CD4-positive, alpha-beta T cell treated with Interleukin-2 at 100 ng/mL for 4 hours (primary cell): ENCODE measurements at places on chromosomes 1 and 21.
A peak's percentile ranks its signal among the peaks of the same experiment; 100 is the strongest.

DNA sequence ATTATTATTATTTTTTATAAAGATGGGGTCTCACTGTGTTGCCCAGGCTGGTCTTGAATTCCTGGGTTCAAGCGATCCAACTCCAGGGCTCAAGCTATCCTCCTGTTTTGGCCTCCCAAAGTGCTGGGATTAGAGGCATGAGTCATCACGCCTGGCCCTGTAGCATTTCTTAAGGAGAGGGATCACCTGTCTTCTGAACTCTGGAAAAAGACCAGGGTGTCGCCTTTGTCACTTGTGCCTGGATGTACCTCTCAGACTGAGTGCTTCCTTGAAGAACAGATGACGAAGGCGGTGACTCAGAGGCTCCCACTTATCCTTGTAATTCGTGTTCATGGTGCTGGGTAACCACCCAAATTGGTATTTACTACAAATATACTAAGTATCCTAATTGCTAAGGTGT lies 2.4 kb upstream of the CGN start:
- no peak for DNase-seq

DNA sequence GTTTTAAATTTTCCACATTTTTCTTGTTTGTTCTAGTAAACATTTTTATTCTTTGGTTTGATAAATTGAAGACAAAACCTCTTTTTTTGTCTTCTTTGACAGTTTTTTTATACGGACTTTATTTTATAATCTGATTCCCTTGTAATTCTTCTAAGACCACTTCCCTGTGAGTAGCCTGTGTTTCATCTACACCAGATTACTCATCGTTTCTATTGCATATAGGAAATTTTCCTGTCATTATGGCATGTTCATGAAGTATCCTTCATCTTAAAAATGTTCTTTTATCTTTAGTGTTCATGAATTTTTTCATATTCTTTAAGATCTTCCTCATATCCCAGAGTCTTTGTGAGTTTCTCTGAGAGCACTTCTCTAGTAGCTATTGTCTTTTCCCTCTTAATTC lies 109.8 kb downstream of the USP25 start:
- no peak for DNase-seq

- no peak for DNase-seq
Measured at GRCh38 chr1:22245726-22246125, 102.8 kb upstream of the WNT4 start.

GRCh38 chr1:9253453-9254105 lies 19.0 kb downstream of the H6PD start:
- no peak for DNase-seq

DNA sequence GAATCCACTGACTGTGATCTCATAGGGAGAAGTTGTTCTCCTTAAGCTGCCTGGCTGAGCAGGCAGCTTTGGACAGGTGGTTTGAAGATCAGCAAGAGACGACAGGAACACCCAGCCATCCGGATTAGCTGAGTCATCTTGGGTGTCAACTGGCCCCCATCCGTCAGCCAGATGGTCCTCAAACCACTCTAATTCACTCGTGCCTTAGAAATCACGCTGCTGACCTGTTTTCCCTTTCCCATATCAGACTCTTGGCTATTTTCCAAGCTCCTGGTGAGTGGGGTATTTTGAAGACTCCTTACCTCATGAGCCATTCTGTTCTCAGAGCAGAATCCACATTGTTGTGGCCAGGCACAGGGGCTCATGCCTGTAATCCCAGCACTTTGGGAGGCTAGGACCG lies 149.1 kb upstream of the L1TD1 start:
- no peak for DNase-seq

GRCh38 chr1:87647430-87648177 lies 318.9 kb downstream of the LMO4 start:
- DNase-seq = no peak

GRCh38 chr21:39612233-39613040 lies at the start of gene B3GALT5:
B3GALT5 (plus strand) TSS chr21:39612940; CDS start chr21:39660560, 47,620 bp downstream.
- DNase-seq = no peak

GRCh38 chr1:96978901-96979300 lies 257.3 kb downstream of the PTBP2 start:
- no peak for DNase-seq

GRCh38 chr1:22388671-22389450 lies 62.8 kb upstream of the ZBTB40 start:
- DNase-seq = no peak

GRCh38 chr1:212621043-212621948 lies 12.7 kb downstream of the ATF3 start:
- DNase-seq = no peak

DNA sequence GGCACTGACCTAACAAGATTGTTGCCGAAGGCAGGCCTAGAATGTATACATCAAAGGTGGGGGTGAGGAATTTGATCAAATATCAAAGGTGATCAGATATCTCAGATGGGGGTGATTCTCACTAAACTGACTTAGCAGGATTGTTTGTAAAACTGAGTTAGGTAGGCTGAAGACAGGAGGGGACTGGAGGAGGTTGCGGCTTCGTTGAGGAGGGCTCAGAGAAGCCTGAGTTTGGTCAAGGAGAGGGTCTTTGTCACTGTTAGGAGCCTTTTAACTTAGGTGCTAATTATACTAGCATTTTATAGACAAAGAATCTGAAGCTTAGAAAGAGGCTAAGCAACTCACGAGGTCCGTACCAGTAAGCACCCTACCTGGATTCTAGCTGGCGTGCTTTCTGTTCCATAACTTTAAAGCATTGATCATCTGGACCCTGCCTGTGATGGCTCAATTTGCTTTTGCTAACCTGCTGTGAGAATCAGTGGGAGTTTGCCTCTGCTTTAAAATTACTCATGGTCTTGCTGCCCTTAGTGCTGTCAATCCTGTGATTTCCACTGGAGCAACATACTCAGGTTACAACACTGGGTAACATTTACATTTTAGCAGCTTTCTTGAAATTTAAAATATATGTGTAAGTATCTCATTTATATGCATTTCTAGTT lies 49.8 kb downstream of the ITSN1 start:
- no peak for DNase-seq

DNA sequence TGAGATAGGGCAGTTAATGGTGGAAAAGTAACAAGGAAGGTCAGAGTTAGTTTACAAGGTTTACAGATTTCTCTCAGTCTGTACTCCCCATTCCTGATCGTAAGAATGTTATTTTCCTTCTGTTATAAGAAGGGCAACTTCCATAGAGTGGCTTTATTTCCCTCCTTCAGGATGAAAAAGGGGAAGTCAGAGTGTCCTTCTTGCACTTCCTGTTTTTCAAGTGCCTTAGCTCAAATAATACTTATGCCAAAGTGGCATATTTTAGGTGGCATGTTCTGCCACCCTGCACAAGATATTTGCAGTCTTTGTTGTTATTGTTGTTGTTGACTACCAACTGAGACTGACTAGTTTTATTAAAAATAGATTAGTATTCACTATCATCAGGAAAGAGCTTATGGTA lies 730.7 kb upstream of the ADGRL4 start:
- no peak for DNase-seq

DNA sequence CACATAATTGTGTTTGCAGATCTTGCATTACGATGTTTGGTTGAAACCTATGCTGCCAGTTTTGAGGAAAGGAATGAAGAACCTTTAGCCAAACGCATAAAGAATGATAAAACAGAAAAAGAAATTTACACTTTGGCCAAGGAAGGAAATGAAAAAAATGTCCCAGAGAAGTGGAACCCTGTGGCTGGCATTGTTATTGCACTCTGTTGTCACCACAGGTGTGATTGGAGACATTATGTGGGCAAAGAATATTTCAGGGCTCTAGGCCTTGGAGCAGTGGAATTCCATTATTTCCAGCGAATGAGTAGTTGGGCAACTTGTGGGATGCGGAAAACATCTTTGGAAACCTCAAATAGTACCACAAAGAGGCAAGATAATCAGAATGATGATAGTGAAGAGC lies 14.9 kb downstream of the TRMT13 start:
- no peak for DNase-seq

DNA sequence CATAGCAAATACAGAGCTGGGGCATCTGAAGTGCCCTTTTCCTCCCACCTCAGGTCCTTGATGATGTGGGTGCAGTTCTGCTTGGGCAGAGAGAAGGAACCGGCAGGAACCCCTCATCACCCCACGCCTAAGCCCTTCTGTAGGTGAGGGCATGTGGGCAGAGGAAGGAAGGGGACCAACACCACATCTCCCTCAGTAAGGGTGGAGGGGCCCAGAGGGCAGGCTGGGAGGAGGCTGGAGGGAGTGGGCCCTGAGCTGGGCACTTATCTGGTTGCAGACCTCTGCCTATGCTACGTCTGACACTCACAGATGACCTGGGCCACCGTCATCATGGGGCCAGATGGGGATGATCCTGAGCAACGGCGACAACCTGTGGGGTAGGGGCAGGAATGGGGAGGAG lies 11.0 kb downstream of the ZNF687 start:
- DNase-seq = no peak

DNA sequence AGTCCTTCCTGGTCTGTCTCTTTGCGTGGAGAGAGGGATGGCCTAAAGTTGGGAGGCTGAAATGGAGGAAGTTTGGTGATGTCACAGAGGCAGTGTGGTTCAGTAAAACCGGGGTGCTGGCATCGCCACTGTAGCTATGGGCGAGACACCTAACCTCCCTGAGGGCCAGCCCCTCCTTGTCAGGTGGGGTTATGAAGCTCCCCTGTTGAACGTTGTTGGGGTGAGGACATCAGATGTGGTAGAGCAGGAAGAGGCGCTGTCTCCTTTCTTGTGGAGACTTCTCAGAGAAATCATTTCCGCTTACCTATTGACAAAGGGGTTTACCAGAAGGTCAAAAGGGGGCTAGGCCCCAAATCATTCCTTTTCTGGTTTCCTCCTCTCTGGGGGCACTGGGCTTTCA lies 294.7 kb downstream of the SIPA1L2 start:
- peak; percentile 4 for DNase-seq

DNA sequence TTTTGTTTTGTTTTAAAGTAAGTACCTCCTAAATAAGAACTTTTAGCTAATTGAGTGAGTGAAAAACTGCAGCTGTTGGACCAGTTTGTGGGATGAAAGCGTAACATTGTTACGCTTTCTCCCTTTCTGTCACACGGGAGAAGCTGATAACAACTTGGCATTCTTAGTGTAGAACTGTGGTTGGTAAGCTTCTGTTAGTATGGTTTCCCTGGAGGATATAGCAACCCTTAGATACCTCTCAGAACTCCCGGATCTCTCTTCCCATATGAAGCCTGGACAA lies 98.2 kb downstream of the CACHD1 start:
- no peak for DNase-seq

- DNase-seq = no peak
Measured at GRCh38 chr1:5966543-5967205, 25.6 kb downstream of the NPHP4 start.

- DNase-seq = no peak
Measured at GRCh38 chr1:188958461-188959115, 1519.1 kb downstream of the BRINP3 start.

DNA sequence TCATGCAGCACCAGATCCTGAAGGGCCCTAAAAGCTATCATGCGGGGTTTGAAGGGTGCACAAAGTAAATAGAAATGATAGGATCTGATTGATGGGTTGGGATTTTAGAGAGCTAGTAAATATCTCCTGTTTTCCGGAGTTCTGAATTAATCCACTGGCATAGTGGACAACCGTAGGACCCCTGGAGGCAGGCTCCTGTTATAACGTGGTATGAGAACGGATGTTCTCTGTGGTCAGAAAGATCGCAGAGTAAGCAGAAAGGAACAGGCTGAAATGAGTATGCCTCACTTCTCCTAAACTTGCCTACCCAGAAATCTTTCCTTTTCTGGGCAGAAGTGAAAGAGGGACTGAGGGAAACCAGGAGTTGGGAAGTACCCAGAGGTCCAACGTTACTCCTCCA lies 470.8 kb downstream of the AJAP1 start:
- no peak for DNase-seq

GRCh38 chr1:248611883-248612414 lies 14.4 kb upstream of the OR2T10 start:
- DNase-seq = no peak

GRCh38 chr1:218705391-218705790 lies 360.3 kb downstream of the TGFB2 start:
- DNase-seq = no peak

GRCh38 chr1:118504221-118504644 lies 319.2 kb upstream of the SPAG17 start:
- DNase-seq = no peak

GRCh38 chr1:185351734-185352466 lies 34.9 kb upstream of the IVNS1ABP start:
- DNase-seq = no peak
